ENCODE measurements at places on chromosomes 13 and 19.

DNA sequence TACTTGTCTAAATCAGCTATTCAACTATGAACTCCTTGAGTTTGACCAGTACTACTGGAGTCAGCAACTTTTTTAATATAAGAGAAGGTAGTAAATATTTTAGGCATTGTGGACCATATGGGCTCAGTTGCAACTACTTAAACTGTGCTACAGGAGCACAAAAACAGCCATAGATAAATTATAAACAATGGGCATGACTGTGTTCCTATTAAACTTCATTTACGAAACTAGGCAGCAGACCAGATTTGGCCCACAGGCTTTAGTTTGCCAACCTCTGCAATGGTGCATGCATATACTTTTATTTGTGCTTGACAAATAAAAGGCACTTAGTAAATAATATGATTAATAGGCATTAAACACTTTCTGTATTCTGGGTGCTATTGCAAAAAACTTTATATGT is 7.6 kb downstream of the FNDC3A start:
- DNase-seq = no peak

DNA sequence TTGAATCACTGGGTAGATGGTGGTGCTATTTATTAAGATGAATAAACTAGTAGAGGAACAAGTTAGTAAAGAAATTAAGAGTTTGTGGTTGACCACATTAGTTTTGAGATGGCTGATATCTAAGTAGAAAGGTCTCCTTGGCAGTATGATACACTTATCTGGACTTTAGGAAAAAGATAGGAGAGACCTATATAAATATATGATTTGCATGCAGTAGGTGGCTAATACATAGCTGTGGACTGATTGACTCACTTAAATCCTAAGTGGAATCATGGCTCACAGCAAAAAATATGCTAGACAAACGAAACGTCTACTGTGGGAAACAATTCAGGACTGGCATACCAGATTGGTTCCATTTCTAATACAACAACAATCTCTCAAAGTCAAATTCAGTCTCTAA is 92.0 kb downstream of the CAB39L start:
- no peak for DNase-seq

DNA sequence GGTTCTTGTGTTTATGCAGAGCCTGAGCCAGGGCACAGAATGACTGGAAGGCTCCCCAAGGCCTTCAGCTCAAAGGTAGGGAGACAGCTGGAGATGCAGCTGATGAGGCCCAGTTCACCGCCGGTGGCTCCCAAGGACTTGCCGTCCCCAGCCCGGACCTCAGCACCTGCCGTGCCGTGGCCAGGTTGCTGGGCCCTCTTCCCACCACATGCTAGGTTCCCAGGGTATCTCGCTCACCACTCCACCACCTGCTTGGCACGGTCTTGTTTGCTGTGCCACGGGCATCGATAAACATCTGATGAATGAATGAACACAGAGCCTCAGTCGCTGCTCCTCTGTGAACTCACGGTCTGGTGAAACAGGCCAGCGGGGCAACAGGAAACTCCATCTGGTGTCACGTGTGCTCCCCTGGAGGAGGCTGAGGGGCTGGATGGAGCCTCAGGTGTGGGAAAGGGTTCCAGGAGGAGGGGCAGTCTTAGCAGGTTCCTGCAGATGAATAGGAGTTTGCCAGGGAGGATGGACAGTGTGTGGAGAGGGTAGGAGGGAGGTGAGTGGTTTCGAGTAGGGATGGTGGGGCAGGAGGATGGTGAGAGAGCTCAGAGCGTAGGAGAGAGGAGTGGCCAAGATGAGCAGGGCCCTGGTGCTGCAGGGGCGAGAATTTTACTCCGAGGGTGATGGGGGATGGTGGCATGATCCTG is 3.6 kb upstream of the KLK14 start:
- DNase-seq = no peak

- DNase-seq = no peak
Measured at GRCh38 chr13:36108342-36108741, 22.8 kb downstream of the DCLK1 start.

All from CD8-positive, alpha-beta memory T cell (primary cell).